ENCODE measurements at places on chromosomes 13 and 19.
A peak's percentile ranks its signal among the peaks of the same experiment; 100 is the strongest.

- DNase-seq, result peak; percentile 75
Observed at GRCh38 chr19:11324079-11324661, 15.3 kb downstream of the RAB3D start.

DNA sequence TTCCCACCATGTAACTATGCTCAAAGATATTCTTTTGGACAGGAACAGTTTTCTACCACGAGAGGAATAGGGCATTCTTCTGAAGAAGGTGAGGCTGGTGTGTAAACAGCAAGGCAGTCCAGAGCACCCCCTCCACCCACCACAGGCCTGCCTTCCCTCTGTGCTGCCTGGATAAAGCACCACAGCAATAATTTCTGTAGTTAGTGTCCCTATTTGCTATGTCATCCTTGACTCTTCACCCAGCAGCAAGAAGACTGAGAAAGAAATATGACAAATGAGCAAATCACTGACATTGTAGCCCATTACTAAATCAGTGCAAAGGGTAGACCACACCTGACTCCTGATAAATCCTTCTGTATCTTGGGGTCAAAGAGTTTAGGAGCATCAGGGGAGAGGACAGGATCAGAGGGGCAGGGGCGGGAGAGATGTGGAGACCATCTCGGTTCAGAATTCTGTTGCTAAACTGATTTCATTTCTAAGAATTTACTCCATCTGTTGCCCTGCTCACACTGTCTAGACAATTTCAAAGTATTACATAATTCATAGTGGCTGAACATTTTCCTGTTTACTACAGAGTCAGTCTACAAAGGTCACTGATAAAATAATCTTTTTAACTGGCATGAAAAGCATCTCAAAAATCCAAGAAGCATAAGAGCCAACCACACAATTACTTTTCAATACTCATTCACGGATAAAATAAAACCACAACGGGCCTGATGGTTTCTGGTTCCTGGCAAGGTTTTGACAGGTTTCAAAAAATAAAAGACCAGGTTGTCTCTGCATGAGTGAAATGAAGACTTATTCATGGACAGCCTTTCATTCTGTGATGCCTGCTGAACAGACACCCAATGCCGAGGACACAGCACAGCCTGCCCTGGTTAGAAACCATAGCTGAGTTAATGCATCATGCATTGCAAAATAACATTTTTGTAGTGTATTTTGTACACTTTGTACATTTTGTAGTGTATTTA lies 88.4 kb upstream of the IRS2 start:
- DNase-seq, result no peak

DNA sequence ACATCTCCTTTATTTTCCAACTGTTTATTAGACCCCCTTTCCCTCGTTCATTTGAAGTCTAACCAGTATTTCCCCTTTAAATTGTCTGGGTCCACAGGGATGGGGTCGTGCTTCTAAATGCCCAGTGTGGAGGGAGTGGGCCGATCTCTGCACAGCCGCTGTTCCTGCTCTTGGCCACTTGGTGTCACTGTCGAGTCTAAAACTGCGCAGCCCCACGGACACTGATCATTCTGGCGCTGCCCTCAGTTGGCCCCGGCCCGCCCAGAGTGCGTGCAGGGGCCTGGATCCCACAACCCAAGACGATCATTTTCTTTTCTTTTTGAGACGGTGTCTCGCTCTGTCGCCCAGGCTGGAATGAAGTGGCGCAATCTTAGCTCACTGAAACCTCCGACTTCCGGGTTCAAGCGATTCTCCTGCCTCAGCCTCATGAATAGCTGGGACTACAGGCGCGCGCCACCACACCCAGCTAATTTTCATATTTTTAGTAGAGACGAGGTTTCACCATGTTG lies 12.0 kb downstream of the WDR88 start:
- DNase-seq, result peak; percentile 71

DNA sequence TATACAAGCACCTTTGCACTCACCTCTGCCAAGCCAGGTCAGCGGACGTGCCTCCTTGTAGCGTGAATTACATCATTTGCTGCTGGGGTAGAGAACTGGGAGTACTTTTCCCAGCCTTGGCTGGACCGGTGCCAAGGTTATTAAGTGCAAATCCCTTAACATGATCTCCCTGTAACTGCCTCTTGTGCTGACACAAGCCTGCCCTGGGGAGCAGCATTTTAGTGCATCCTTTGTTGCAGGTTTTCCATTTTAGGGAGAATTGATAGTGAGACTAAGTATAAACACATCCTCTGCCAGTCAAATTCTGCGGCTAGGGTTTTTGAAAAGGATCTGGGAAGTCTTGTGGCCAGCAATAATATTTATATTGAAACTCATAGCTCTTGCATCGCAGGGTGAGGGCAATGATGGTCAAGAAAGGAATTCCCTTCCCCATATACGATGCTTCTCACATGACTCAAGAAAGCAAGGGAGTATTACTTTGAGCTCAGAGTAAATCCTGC lies 32.7 kb upstream of the DCLK1 start:
- DNase-seq, result no peak

DNA sequence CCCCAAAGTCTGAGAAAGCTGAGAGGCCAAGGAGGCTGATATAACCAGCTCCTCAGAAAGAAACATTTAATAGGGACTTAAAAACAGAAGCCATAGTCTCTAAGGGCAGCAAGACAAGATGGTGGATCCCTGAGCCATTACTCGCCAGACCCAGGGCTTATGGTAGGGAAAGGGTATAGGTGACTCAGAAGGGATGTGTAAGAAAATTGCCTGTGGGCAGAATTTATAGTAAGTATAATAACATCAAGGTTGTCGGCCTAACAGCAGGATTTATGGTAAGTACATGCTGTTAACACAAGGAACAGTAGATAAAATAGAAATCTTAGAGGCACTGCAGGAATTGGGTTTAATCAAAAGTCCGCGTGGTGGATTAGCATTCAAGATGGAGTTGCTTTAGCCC lies 14.7 kb downstream of the KBTBD6 start:
- DNase-seq, result no peak

GRCh38 chr13:75830842-75831241 lies 194.7 kb downstream of the LMO7 start:
- no peak for DNase-seq
